Pulmonary artery endothelial cell (primary cell): ENCODE measurements at places on chromosomes 2 and 18. TPM values are rescaled to one million over a fixed set of nuclear protein-coding genes. Genes with fewer than 3 reads are reported as not detected.

- no peak for DNase-seq
Observed at GRCh38 chr2:195848119-195848899, 191.3 kb downstream of the SLC39A10 start.

DNA sequence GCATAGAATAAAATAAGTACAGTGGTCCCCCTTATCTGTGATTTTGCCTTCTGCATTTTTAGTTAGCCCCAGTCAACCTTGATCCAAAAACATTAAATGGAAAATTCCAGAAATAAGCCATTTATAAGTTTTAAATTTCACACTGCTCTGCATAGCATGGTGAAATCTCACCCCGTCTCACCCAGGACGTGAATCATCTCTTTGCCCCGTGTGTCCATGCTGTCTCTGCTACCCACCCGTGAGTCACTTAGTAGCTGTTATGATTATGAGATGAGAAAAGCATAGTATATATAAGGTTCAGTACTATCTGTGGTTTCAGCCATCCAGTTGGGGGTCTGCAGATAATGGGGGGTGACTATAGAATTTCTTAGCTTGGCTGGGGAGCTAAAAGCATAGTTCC lies 67.3 kb downstream of the RHBDD1 start:
- DNase-seq, result no peak

- DNase-seq, result no peak
Observed at GRCh38 chr18:77061946-77062517, 70.6 kb downstream of the MBP start.

- DNase-seq, result no peak
Observed at GRCh38 chr2:72915907-72916742, 1.2 kb upstream of the EMX1 start.

Gene NT5DC4
- not detected in 2 replicates for total RNA-seq
